SJCRH30 (cell line): ENCODE measurements at places on chromosomes 16 and 17. TPM values are rescaled to one million over a fixed set of nuclear protein-coding genes. Genes with fewer than 3 reads are reported as not detected.

The NTN3 gene
- total RNA-seq: 5.1 and 5.6 TPM in 2 replicates

The GABARAP gene
- 139 and 141 TPM in 2 replicates for total RNA-seq

The TNFRSF13B gene
- total RNA-seq: not detected in 2 replicates

The SDR42E2 gene
- not detected in 2 replicates for total RNA-seq

The SLC5A10 gene
- not detected in 2 replicates for total RNA-seq

The PTX4 gene
- total RNA-seq: not detected in 2 replicates

The NPIPB6 gene
- 0.20 and 1.2 TPM in 2 replicates for total RNA-seq

The CNTNAP4 gene
- not detected in 2 replicates for total RNA-seq

The TOP2A gene
- total RNA-seq: 524 and 583 TPM in 2 replicates

DNA sequence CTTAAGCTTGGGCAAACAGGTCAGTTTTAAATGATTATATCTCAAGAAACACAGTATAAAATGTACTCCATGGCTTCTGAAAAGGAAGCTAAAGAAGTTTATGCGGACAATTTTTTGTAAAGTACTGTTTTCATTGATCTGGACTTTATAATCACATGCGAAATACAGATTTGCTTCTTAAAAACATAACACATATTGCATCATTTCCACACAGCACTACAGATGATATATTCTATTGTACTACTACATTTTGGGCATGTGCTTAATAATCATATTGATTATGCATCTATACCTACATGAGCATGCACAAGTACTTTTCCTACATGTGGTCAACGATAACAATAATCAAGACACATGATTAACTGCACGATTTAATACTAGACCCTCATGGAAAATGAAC lies 22.5 kb downstream of the TRIM37 start:
- no peak for DNase-seq

- no peak for DNase-seq
Measured at GRCh38 chr17:82334204-82334621, 647 bp upstream of the SECTM1 start.

DNA sequence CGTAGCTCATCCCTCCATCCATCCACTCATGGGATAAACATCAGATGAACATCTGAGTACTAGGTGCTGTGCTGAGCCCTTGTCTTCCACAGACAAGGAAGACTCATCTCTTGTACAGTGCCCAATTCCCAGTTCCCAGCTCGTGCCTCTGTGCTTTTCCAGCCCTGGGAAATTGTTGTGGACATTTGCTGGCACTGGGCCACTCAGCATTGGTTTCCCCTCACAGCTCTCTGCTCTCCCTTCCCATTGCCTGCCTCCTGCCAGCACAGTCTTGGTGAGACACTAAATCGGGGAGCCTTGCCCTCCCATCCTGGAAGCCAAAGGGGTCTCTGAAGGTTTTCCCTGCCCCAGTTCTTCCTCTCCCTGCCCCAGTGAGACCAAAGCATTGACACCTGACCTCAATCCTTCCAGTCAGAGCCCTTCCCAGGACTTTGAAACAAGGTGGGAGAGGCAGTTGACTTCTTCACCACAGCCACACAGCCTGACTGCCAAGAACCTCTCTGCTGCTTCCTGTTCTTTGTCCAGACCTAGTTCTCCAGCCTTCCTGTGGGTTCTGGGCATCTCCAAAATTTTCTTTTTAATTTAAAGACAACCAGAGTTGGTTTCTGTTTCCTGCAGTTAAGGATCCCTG lies 50.2 kb downstream of the WSB1 start:
- DNase-seq: no peak

GRCh38 chr16:81415751-81416150 lies 28.9 kb upstream of the CMIP start:
- DNase-seq: peak; percentile 68

- DNase-seq: no peak
Measured at GRCh38 chr16:10240854-10241613, 58.8 kb upstream of the GRIN2A start.

GRCh38 chr16:87185308-87185707 lies 131.9 kb downstream of the C16orf95 start:
- DNase-seq: no peak

- DNase-seq: no peak
Measured at GRCh38 chr16:67548265-67549126, 13.8 kb upstream of the CTCF start.

GRCh38 chr17:63986821-63987220 lies 11.3 kb upstream of the PRR29 start:
- no peak for DNase-seq

DNA sequence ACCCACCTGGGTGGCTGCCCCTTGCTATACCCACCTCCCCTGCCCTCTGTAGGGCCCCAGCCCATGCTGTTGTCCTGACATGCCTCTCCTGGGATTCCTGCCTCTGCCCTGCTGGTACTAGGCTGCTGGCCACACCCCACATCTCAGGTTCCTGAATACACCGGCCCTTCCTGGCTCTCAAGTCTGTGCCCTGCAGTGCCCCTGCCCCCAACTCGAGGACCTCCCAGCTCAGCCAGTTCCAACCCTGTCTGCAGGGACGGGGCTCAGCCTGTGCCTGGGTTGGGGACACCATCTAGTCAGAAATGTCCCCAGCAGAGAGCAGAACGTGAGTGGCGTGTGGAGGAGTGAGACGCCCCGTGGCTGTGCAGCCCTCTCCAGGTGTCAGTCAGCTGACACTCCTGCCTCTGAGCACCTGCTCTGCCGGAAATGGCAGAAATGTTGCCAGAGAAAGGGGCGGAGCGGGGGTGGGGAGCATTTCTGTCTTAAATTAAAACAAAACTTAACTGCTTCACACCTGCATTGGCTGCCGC lies 28.7 kb downstream of the ACSF3 start:
- DNase-seq: no peak

DNA sequence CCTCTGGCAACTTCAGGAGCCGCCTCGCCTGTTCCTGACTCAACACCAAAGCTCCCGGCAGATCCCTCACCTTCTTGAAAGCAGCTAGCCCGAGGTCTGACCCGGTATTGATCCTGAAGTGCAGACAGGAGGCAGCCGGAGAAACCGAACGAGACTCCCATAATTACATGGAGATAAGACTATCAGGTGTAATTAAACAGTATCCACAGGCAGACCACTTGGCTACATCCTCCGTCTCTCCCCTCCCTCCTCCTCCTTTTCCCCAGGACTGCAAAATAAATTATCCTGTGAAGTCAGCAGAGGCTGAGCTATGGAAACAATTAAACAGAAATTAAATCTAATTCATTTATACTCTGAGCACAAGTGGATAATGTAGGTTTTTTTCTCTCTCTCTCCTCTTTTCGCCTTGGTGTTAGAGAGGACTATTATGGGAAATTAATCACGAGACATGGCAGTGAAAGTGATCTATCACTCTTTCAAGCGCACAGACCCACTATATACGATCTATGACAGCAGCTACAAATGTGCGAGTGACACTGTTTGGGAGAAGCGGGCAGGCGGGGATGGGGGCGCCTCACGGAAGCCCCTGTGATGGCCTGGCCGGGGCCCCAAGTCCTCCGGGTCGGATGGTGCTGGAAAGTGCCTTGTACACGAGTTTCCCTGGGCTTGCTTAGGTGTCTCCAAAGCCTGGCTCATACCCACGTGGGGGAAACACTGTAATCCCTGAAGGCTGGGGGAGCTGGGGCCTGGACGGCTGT lies 92.8 kb downstream of the RBFOX3 start:
- no peak for DNase-seq

DNA sequence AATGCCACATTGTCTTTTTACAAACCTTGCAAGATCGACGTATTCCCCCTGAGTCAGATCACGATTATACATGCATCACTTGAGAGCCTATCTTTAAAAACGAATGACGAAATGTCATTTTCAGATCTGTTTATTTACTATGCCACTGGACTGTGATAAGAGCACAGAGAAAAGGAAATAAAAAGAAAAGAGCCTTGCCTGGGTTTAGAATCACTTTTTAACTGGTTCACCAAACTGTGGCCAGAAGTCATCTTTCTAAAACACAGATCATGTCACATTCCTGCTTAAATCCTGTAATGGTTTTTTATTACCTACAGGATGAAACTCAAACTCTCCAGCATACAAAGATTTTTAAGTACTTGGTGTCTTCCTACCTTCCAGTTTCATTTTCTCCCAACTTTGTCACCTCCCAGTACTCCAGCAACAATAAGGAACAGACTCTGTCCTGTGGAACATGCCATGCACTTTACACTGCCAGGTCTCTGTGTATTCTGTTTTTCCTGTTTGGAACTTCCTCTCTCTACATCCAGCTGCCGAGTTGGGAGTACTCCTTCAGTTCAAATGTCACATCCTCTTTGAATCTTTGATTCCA lies 91.5 kb downstream of the SNX11 start:
- no peak for DNase-seq

- DNase-seq: no peak
Measured at GRCh38 chr17:51799240-51799639, 359.3 kb downstream of the CA10 start.

- no peak for DNase-seq
Measured at GRCh38 chr16:81227785-81228184, 10.7 kb upstream of the BCO1 start.

GRCh38 chr17:76086384-76086783 lies 7.4 kb downstream of the ZACN start:
- peak; percentile 2 for DNase-seq

DNA sequence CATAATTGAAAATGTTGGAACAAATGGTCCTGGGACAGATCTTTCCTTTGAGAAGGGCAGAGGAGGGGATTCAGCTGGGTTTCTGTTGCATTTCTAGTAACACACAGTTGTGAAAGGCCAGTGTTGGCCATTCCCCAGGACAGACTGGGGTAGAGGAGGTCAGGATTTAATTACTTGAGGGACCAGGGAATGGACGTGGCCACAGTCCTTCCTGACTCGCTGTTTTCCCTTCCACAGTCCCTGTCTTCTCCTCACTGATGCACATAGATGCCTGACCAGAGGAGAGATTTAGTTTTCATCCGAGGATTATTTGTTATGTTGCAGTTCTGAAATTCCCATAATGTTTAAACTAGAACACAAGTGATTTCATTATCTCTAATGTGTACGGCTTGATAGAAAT lies 25.2 kb upstream of the HEATR6 start:
- DNase-seq: no peak

- DNase-seq: no peak
Measured at GRCh38 chr17:30761060-30761459, 63.4 kb downstream of the CRLF3 start.

- no peak for DNase-seq
Measured at GRCh38 chr17:3802461-3803307, 1.7 kb upstream of the ITGAE start.

DNA sequence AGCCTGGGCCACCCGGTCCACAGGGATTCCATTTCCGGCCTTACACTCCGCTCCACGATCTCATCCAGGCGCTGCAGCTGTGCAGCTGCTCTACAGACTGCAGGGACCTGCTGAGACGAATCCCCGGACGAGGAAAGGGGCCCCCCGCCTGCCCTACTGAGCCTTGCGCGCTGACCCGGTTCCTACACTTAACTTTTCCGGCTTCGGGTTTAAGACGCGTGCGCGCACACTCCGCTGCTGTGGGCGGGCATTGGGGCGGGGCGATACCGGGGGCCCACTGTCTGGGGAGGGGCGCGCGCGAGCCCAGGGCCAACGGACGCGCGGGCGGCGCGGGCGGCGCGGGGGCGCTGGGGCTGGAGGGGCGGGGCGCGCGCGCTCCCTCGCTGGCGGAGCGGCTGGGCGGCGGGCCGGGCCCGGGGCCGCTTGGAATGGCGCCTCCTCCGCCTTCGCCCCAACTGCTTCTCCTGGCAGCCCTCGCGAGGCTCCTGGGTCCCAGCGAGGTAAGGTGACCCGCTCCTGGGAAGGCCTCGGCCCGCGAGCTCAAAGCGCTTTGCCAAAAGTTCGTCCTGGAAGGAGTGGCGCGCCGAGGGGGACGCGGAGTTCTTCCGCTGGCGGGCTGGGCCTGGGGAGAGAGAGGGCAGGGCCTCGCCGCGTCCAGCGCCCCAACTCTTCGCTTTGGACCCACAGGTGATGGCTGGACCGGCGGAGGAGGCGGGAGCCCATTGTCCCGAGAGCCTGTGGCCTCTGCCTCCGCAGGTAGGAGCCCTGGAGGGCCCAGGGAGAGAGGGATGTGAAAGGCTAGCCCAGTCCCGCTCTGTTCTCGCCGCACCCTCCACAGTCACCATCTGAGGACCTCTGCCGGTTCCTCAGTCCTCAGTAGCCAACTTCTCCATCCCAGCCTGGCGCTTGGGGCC lies at the start of gene TP53I13:
Gene TP53I13, plus strand, starts transcription at position 371 of the 914 bp plus-strand sequence. Its CDS starts 58 bp downstream, at position 429.
- DNase-seq: peak; percentile 97

DNA sequence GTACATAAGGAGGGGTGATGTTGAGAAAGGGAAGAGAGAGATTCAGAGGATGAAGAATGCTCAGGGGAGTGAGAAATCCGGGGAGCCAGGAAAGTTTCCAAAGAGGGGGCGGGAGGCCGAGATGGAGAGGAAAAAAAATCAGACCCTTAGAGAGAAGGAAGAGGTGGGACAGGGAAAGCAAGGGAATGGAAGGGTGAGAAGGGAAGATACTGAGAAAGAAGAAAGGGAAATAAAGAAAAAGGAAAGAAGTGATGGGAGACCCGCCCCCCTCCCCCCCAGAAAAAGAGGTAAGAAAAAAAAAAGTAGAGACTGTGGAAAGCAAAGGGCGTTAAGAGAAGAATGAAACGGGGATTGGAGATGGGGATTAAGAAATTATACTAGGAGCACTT lies 507 bp downstream of the DYNLRB2 start:
- DNase-seq: no peak

DNA sequence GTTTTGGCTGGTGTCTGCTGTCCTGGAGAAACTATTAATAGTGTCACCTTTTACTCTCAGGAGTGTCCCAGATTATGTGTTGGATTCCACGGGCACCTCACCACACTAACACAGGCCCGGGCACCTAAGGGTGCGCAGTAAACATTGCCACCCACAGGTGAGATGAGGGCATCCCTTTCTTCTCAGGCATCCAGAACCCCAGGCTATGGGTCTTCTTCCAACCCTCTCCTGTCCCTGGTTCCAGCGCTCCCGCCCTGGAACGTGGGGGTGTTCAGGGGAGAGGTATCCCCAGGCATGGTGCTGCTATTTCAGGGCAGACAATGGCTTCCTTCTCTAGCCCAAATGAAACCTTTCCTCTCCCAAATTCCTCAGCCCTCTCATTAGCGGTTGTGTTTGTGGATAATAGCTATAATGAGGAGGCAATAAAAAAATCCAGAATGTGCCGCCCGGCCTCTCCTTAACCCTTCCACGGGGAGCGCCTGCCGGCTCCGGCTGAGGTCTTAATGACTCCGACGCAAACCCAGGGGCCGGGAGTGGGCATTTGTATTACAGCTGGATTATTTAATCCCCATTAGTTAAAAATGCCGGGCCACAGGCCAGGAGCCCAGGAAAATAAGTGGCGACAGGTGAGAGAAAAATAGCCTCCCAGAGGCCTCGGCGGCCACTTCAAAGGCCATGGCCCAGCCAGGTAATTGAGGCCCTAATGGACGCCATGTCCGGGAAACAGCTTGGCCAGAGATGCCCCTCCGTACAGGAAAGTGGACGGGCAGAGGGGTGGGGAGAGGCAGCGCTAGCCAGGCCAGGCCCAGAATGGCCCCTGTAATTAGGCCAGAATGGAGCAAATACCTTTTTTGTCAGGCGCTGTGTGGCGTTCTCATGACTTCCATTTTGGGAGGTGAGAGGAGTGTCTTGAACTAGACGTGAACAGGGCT lies 102.8 kb downstream of the IRX5 start:
- DNase-seq: no peak
